ENCODE measurements at places on chromosomes 2 and 18. TPM values are rescaled to one million over a fixed set of nuclear protein-coding genes. Genes with fewer than 3 reads are reported as not detected.
A peak's percentile ranks its signal among the peaks of the same experiment; 100 is the strongest.

TFCP2L1 gene
- 4.6 TPM for total RNA-seq

DSG2 gene
- total RNA-seq, result 66.0 TPM

- DNase-seq, result no peak
These were observed 32.5 kb downstream of the FAM228A start for GRCh38 chr2:24207359-24207758.

DNA sequence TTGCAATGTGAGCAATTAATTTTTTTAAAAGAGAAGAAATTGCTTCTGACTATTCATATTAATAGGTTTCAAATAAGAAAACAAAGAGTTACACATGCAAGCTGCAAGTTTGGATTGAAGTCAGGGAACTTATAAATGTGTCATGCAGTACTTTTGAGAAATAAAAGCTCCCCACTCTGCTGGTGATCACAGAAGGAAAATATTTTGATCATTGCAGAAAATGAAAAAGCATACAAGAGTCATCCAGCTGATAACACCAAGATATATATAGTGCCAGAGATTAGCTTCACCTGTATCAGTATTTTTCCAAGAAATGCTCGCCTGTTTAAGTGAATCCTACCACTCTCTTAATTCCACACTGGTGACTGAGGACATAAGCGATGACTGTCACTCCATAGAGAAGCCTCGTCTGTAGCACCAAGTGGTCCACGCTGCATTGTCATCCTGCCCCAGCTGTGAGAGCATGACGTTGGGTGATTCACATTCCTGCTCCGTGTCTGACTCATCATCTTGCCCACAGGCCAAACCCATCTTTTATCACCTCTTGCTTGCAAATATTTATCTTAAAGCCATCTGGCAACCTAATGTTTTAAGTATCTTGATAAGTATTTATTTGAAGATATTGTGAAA is 178.0 kb downstream of the ASXL3 start:
- DNase-seq, result peak; percentile 46

- DNase-seq, result no peak
These were observed 57.3 kb downstream of the UNC50 start for GRCh38 chr2:98665677-98666076.
